ENCODE measurements at places on chromosomes 12 and 14.

GRCh38 chr14:56787530-56787929 lies 22.7 kb downstream of the OTX2 start:
- no peak for DNase-seq

DNA sequence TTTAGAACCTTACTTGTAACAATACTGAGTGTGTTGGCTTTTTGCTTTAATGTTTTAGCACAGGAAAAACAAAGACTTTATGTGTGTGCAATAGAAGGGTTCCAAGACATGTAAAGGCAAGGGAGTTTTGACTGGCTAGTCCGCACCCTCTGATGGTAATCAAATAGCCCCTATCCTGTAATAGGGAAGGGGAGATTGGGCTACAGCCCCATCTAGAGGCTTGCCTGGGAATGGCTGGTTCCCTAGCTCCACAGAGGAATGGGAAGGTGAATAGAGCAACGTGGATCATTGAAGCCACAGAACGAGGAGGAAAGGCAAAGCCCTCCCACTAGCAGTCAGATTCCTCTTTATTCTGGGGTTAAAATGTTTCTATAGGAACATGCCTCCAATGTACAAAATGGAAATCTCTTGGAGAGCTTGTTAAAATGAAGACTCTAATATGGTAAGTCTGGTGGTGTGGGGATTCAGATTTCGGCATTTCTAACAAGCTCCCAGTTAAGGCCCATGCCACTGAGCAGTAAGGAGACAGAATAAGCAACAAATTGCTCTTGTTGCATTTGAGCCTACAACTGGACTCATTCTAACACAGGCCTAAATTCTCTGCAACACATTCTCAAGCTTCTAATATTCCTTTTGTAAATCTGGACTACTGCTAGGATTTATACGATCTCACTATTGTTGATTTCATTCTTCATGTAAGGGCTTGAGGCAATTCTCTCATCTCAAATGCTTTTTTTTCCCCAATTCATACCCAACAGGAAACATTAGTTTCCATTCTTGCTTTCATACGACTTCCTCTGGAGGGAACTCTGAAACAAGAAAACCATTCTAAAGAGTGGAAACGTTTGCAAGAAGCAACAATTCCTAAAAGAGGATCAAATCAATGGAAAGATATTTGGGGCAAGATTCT lies 57.1 kb downstream of the NIN start:
- DNase-seq: no peak

DNA sequence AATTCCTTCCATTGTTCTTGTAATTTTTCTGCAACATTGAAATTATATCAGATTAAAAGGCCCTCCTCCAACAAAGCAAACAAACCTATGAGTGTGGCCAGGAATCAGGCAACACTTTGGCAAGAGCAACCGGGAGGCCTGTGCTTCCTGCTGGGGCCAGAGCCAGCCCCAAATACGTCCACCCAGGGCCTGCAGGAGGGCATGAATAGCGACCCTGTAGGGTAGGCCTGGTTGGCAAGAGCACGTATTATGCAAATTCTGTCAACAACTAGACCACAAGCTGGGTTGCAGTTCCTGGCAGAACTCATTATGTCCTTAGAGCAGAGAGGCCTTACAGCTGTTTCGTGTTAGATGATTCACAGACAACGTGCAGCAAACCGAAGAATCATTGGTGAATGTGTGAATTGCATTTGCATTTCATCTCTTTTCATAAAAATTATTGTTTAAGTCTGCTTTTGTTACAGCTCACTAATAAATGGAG lies 26.9 kb upstream of the LGALS3 start:
- no peak for DNase-seq

- DNase-seq: no peak
Measured at GRCh38 chr14:88004506-88005036, 364 bp upstream of the GPR65 start.

GRCh38 chr14:92877757-92878431 lies 45.1 kb upstream of the CHGA start:
- DNase-seq: no peak
